Body of pancreas (tissue), 4 donors: ENCODE measurements at places on chromosomes 3 and 15.

DNA sequence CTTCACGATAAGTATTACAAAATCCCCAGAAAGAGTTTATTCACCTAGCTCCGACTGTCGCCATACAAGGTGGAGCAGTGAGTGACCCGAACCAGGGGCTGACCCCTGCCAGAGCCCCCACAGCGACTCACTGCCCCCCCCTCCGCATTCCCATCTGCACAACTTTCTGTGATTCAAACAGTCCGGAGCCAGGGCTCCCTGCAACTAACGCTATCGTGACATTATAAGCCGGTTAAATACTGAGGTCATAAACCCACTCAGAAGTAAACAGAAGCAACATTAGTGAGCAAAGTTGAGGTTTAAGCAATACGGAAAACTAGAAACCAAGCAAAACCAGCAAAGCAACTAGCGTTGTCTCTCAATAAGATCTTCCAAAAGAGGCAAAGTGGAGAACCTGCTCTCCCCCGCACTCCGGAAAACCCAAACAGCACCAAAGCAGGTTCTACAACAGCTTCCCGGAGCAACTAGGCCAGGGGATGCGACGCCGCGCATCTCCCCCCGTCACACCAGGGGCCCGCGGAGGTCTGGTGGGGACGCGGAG is 642 bp downstream of the SCAP start:
- peak; percentile 29 for DNase-seq

GRCh38 chr3:128547368-128547987 is 54.5 kb upstream of the GATA2 start:
- DNase-seq: no peak

- no peak for DNase-seq
These were observed 1029.3 kb upstream of the CFAP20DC start for GRCh38 chr3:60079076-60079475.

DNA sequence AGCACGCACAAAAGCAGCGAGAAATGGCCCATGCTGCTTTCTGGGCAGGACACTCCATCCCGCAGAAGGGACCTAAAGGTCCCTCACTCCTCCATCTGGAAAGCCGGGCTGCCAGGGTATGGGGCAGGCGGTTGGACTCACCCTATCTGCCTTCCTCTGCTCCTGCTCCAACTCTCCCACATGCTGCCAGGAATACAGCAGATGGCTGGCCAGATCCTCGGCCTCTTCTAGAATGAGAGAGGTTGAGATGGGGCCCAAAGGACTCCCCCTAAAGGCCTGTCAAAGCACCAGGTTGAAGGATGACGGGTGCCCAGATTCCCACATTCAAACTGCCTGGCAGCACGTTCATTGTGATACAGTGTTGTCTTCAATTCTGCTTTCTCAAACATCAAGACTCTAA is 85.1 kb upstream of the C2CD4B start:
- no peak for DNase-seq

DNA sequence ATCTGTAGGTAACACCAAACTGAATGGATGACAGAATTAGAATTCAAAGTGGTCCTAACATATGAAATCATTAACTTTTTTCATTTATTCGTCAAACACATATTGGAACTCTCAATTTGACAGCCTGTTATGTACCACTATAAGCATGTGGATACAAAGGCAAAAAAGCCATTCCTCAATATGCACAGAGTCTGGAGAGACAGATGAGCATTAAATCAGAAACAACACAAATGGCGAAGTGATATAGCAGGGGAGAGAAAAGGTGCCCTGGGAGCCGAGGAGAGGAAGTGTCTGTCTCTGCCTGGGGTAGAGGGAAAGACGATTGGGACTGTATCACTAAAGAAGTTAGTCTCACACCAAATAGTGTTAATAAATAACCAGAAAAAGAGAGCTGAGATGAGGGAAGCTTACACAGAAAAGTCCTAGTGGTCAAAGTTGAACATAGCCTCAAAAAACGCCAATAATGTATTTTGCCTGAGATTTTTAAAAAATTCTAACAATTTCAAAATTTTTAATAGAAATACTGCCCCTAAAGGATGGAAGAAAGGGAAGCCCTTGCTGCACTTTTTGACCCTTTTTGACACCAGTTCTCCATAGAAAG is 417.5 kb downstream of the TUSC7 start:
- no peak for DNase-seq

DNA sequence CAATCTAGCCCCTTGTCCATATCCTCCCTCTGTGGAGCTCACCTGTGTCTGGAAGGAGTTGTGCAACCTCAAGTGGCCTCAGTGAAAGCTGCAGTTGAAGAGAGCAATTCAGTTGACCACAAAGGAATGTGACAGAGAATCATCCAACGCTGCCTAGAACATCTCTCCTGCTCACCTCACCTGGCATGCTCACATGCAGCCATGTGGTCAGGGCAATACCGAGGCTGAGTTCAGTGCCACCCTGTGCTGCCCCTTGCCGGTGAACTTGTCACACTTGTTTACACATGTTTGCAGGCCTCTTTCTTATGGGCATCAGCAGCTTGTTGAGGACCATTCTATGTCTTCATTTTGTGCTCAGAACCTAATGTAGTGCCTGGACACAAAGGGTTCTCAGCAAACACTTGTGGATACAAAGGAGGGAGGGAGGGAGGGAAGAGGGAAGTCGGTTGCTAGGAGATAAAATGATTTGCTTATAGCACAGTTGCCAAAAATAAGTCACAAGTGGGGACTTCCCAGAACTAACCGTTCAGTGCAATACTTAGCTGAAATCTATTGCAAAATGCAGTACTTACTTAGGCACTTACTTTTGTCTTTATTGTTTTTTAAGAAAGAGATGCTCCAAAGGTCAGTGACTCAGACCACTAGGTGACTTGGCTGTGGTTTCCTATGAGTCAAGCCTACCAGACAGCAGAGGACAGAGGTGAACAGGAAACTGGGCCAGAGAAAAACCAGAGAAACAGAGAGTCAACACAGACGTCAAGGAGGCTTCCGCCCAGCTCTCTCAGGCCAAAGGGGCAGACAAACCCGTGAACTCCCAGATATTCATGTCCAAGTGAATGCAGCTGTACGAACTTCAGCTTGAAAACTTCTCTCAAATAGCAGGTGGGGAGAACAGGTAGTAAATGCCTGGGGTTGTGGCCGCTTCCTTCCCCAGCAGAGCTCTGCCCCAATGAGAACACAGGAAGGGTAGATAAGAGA is 227.8 kb upstream of the CTNNB1 start:
- peak; percentile 50 for DNase-seq

- DNase-seq: no peak
These were observed 1182.3 kb downstream of the OTOL1 start for GRCh38 chr3:162678941-162679340.

DNA sequence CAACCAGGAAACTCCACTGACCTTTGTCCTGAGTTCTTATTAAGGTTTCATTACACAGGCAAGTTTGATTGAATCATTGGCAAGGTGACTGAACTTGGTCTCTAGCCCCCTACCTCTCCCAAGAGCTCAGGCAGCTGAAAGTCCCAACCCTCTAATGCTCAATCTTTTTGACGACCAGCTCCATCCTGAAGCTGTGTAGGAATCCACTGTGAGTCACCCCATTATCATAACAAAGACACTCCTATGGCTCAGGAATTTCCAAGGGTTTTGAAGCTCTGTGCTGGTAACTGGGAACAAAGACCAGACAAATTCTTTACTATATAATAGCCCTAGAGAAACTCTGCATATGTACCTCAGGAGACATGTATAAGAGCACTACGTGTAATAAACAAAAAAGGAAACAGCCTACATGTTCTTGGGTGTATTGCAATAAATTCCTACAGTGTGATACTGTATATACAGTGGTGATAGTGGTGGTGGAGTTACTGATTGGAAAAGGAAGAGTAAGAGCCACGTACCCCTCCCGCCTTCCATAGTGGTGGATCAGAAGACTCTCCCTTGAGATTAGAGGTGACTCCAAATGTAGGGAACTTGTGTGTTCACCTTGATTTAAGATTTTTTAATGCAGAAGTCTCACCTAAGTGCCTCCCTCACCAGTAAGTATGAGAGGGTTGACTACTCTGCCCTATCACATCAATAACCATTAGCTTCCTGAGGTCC is 116.6 kb downstream of the ST8SIA2 start:
- DNase-seq: no peak

DNA sequence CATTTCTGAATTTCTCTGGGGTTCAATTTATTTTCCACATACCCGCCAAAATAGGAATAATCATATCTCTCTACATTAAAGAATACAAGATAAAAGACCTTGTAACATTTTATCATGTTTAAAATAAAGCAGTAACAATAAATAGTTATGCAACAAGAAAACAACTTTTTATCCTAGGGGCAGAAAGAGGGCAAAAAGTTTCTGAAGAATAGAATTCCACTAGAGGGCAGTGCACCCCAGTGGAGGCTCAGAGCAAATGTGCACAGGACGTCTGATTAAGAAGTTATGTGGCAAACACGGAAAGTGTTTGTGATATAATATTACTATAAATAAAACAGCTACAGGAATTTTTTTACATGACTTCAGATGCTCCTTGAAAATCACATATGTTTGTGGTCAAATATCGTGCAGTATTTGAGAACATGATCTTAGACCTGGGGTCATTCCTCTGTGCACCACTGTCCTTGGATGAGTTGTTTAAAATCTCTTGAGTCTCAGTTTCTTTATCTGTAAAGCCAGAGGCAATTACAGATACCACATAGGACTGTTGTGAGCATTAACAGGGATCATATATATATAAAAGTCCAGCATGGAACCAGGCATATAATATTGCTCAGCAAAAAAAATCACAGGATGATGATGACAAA is 13.2 kb upstream of the PIK3R4 start:
- peak; percentile 63 for DNase-seq

- no peak for DNase-seq
These were observed 45.9 kb downstream of the XXYLT1 start for GRCh38 chr3:195224980-195225580.

- no peak for DNase-seq
These were observed 28.4 kb downstream of the P3H2 start for GRCh38 chr3:190092250-190092649.

GRCh38 chr3:153640689-153641665 is 479.0 kb downstream of the RAP2B start:
- DNase-seq: no peak

- no peak for DNase-seq
These were observed 276.9 kb downstream of the GBE1 start for GRCh38 chr3:81484520-81484919.

GRCh38 chr15:76363251-76363650 is 26.7 kb downstream of the ISL2 start:
- no peak for DNase-seq

DNA sequence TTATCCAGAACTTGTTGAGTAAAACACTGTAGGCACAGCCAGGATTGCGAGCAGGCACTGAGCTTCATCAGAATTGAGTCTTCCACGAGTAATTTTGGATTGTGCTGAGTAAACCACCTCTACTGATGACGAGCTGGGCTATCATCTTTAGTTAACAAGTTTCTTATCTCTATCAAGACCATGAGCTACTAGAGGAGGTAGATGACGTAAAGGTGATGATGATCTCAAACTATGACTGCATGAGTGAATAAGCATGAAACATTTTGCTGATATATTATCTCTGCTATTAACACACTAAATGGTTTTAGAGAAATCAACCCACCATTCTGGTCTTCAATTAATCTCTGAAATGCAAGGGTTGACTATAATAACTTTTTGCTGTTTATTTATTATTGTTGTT is 506.0 kb downstream of the GBE1 start:
- no peak for DNase-seq

DNA sequence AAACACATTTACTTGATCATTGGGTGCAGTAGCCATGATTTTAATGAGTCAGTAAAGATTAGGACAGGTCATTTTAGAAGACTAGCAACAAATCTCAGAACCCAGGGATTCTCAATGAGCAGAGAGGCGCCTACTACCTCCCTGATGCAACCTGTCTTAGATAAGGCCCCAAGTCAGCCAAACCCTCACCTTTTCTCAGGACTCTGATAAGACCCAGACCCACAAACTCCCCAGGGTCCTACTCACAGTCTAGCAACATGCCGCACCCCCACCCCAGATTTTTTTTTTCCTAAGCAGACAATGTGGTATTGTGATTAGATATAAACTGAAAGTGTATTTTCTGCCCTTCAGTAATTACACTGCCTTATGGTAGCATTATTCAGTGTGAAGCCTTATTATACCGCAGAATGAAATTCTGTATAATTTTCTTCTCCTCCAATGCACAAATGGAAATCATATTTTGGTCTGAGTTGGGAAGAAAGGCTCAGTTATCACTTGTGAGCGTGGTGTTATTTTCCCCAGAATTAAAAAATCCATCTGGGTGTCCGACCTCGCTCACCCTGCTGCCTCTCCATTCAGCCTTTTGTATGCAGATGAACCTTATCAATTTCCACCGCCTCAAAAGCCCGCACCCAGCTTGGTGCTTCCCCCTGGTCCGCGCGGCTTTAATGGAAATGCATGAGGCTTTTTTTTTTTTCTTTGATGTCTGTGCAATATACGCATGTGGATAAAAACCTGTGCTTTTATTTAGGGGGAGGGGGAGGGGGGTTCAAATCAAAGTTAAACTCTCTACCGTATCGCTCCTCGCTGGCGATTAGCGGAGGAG is 122.0 kb upstream of the SOX14 start:
- no peak for DNase-seq

DNA sequence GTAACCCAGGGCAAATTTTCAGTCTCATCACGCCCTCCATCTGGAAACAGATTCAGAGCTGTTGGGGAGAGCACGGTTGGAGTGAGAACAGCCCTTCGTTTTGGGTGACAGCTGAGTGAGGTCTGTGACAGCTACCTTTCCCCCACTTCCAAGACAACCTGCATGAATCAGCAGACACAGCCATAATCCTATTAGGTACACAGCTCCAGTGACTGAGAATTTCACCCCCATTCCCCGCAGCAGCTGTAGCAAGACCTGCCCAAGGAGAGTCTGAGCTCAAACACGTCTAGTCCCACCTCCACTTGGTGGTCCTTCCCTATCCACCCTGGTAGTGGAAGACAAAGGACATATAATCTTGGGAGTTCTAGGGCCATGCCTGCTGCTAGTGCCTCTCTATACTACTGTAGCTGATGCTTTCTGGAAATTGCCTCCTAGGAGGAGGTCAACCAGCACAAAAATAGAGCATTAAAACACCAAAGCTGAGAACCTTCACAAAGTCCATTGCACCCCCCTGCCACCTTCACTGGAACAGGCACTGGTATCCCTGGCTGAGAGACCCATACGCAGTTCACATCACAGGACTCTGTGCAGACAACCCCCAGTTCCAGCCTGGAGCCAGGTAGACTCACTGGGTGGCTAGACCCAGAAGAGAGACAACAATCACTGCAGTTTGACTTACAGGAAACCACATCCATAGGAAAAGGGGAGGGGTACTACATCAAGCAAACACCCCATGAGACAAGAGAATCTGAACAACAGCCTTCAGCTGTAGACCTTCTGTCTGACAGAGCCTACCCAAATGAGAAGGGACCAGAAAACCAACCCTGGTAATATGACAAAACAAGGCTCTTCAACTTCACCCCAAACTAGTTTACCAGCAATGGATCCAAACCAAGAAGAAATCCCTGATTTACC is 448.6 kb upstream of the CBLB start:
- DNase-seq: no peak

DNA sequence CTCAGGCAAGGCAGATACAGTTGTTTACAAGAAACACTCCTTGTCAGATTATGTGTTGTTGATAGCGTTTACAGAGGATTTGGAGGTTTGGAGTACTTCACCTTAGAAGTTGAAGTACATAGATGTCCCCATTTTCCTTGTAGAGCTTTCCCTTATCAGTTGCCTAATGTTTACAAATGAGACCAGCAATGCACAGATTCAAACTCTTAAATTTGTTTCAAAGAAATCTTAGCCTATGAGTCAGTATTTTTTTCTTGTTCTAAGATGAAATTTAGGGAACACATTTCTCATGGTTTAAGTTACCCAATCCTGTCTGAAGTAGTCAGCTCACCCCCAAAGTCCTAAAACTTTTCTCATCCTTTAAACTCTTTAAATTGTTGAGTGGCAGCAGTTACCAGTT is 6.3 kb upstream of the EIF5A2 start:
- DNase-seq: no peak
